ENCODE measurements at places on chromosomes 13 and 19.

DNA sequence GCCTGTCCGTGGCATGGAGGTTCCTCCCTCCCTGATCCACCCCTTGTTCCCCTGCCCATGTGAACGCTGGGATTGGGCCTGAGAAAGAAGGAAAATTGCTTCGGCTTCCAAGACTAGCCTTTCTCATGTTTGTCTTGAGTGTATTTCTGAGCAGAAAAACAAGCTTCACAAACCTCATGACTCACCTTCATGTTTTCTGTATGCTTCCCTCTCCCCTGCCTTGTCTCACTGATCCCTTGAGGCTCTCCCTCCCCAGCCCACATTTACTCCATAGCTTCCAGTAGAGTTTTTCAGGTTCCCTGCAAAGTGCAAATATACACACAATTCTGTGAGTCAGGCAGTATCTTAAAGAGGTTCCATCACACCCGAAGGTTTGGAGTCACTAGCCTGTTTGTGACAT is 572.4 kb downstream of the UQCRFS1 start:
- DNase-seq, result no peak

- no peak for DNase-seq
These were observed 387.4 kb downstream of the PCDH9 start for GRCh38 chr13:66842766-66843165.

DNA sequence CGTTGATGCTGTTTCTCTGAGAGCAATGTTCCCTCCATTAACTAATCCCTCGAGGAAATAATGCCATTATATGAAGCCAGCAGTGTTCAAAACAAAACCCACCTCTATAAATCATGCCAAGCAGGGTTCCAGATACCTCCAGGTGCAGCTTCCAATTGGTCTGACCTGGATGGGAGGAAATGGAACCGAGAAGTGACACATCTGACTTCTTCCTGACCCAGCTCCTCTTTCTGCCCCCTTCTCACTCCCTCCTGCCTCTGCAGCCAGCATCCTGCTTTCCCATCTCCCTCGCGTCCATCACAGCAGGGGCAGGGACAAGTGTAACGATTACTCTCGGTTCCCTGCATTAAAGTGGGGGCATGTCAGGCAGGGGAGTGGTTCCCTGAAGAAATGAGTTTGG is 37.5 kb downstream of the HSPH1 start:
- DNase-seq, result no peak

DNA sequence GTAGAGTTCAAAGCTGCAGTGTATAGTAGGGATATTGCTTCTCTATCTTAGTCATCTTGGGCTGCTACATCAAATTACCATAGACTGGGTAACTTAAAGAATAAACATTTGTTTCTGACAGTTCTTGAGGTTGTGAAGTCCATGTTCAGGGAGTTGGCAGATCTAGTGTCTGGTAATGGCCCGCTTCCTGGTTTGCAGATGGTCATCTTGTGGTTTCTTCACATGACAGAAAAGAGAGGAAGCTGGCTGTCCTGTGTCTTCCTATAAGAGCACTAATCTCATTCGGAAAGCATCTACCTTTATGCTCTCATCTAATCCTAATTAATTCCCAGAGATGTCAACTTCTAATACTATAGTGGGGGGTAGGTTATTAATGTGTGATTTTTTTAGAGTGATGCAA is 6.2 kb downstream of the ZNF763 start:
- no peak for DNase-seq

GRCh38 chr19:11813703-11814028 is 407 bp upstream of the ZNF440 start:
- no peak for DNase-seq

DNA sequence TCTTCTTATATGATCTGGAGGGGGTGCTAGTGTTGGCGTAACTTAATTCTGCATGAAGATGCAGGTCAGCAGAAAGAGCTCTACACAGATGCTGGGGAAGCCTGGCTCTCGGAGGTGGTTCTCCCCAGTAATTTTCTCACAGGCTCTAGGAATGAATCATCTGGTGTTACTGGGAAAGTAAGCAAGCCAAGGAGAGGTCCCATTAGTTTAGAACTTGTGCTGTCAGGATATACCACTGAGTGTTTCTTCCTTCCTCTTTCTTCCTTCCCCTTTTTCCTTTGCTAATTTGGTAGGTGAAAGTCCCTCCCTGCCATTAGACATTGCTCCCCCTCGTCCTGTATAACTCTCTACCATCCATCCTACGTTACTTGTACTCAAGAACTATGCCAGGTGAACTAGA is 68.3 kb downstream of the ATP8A2 start:
- no peak for DNase-seq

- peak; percentile 96 for DNase-seq
These were observed 14.1 kb downstream of the RDH8 start for GRCh38 chr19:10027158-10027997.

DNA sequence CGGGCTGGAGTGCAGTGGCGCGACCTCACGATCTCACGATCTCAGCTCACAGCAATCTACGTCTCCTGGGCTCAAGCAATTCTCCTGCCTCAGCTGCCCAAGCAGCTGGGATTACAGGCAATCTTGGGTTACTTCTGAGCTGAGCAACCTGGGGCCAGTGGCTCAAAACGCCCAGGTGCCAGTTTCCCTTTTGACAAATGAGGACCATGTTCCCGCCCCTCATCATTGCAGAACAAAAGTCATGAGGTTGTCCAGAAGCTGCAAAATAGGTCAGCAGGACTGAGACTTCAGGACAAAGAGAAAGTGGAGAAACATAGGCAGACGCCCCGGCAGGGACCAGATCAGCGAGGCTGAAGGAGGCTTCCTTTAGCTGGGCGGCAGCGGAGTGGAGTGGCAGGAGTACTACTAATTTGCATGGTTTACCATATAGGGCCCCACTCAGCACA is 3.3 kb upstream of the ADGRE5 start:
- no peak for DNase-seq

DNA sequence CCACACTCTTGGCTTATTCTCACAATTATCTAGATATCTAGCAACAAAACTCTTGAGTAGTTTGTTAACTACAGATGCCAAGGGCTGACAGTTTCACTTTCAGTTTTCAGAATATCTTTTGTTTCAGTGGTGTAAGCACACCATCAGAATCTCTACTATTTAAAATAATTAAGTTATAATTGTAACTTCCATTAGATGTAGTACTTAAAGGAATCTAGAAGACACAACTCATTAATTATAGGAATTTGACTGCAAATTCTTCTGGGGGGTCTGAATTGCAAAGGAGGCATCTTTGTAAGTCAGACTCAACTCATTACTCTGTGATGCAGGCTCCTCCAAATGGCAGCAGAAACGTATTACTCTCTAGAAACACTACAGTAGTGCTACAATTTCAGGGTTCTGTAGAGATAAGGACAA is 44.9 kb upstream of the USPL1 start:
- DNase-seq, result no peak

- DNase-seq, result no peak
These were observed 1048.4 kb downstream of the SLITRK1 start for GRCh38 chr13:82833923-82834322.

DNA sequence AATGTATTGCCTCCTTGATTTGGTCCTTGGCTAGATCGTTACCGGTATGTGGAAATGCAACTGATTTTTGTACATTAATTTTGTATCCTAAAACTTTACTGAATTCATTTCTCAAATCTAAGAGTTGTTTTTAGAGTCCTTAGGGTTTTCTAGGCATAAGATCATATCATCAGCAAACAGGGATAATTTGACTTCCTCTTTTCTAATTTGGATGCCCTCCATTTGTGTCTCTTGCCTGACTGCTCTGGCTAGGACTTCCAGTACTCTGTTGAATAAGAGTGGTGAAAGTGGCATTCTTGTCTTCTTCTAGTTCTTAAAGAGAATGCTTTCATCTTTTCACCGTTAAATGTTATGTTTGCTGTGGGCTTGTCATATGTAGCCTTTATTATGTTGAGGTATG is 12.0 kb upstream of the CYP2A13 start:
- no peak for DNase-seq

DNA sequence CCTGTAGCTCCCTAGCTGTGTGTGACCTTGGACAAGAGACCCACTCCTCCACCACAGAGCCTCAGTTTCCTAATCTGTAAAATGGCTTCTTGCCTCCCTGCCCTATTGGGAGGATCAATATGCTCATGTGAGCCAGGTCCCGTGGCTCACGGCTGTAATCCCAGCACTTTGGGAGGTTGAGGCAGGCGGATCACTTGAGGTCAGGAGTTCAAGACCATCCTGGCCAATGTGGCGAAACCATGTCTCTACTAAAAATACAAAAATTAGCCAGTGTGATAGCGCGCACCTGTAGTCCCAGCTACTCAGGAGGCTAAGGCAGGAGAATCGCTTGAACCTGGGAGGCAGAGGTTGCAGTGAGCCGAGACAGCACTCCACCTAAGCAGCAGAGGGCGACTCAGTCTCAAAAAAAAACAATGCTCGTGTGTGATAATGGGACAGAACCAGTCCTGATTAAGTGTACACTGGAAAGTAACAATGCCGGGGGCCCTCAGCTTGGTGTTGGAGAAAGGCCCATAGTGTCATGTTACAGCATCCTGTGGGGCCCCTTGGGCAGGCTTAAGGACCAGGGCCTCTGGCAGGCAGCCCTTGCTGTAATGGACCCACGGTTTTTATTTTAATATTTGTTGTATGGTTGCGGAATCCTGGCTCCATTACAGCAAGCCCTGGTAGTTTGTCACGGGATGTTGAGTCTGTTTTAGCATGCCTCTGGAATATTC is 6.8 kb downstream of the RPS11 start:
- peak; percentile 70 for DNase-seq

DNA sequence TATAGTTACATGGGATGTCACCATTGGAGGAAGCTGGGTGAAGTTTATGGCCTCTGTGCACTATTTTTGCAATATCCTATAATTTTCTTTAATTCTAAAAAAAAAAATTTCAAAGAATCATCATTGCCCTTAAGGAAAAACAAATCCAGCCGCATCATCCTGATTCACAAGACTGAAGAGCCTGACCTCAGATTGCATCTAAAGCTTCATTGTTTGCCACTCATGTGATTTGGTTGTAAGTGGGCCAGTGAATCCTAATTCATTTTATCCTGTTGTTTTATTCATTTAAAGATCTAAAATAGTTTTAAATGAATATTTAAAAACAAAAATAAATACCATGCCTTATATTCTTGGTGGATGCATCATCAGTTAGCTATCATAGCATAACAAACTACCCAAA is 504.5 kb downstream of the TBC1D4 start:
- no peak for DNase-seq

DNA sequence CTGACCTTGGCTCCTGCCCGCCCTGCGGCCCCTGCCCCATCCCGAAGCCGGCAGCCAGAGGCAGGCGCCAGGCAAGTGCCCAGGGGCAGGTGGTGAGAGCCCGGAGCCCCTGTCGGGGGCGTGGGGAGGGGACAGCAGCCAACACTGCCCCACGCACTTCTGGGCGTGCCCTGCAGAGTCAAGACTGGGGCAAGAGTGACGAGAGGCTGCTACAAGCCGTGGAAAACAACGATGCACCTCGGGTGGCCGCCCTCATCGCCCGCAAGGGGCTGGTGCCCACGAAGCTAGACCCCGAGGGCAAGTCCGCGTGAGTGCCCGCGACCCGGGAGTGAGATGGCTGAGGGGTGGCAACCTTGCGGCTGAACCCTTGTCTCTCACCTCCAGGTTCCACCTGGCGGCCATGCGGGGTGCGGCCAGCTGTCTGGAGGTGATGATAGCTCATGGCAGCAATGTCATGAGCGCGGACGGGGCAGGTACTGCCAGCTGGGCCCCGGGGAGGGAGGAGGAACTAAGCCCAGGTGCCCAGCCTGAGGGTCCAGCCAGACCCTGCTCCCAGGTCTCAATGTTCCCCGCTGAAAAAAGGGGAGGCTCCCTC is 17.3 kb downstream of the ANKRD24 start:
- no peak for DNase-seq

- DNase-seq, result no peak
These were observed 22.1 kb downstream of the MIPEP start for GRCh38 chr13:23867027-23867491.

DNA sequence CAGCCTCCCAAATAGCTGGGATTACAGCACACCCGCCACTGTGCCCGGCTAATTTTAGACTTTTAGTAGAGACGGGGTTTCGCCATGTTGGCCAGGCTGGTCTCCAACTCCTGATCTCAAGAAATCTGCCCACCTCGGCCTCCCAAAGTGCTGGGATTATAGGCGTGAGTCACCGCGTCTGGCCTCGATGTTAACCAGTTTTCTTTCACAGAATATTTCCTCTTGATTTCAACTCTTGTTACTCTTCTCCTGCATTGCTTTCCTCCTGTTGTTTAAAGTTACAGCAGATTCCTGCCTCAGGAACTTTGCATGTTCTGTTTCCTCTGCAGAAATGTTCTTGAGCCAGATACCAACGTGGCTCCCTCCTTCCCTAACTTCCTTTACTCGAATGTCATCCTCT is 3.7 kb upstream of the PEX11G start:
- no peak for DNase-seq

DNA sequence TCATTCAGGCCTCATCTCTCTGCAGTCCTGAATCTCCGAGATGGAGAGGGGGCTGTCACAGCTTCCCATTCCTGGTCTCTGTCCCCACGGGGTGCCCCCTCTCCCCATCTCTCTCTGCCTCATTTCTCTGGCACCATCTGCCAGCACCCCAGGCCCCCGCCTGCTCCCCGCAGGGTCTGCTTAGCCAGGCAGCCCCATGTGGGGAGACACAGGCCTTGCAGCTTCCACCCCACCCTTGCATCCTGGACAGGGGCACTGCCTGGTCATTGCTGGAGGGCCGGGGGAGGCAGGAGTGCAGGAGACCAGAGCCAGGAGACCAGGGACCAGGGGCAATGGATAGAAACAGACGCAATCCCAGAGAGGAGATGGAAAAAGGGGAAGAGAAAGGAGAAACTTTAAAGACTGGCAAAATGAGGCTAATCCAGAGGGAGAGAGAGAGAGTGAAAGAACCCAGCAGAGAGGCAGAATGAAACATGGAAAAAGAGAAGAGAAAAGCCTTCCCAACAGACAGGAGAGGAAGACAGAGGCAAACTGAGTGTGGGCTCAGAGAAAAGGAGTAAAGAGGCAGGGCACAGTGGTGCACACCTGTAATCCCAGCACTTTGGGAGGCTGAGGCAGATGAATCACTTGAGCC is 8.8 kb upstream of the GIPR start:
- no peak for DNase-seq

- no peak for DNase-seq
These were observed 5.6 kb upstream of the ERFL start for GRCh38 chr19:41933693-41934426.

DNA sequence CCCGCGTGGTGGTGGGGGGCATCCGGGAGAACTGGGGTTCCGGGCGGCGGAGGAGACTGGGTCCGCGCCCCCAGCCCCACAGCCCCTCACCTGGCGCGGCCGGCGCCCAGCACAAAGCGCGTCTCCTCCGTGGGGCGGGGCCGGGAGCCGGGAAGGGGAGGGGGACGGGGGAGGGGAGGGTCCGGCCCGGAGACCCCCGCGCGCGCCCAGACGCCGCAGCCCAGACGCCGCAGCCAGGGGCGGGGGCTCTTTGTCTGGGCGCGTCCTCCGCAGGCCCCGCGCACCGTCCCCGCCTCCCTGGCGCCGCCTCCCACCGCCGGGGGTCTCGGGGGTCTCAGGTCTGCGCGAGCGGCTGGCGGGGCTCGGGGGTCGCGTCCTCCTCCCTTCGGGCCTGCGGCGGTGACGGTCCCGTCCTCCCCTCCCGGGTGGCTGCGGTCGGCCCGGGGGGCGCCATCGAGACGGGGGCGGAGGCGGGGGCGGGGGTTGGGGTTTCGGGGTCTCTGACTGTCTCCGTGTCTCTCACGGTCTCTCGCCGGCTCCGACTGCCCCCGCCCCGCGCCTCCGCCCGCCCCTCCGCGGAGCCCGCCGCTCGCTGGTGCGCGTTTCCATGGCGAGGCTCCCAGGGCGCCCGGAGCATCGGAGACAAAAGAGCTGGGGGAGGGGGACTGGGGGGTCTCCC is at the start of gene PLPPR3:
Gene PLPPR3 (minus strand): TSS at position 131 of the 679 bp plus-strand sequence. CDS start 396 bp downstream, outside the sequence.
- no peak for DNase-seq

GRCh38 chr19:6092329-6093286 is 17.7 kb downstream of the RFX2 start:
- peak; percentile 92 for DNase-seq

All from BE2C (cell line).